ENCODE measurements at places on chromosomes 3 and 15.

DNA sequence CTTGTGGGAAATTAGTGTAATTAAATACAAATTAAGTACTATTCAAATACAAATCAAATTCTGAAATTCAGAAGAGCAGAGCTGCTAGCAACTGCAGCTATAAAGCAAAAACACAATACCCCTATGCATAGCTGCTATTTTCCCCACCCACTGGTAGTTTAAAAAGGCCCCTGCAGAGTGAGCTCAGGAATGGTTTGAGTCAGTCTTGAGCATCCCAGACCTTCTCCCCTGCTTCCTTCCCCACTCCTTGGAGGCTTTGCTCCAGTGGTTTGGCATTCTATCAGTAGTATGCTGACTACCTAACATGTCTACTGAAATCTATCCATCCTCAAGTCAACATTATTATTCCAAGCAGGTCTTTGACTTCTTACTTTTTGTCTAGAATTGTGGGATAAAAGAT lies 53.0 kb downstream of the EFHB start:
- no peak for ATAC-seq

- no peak for ATAC-seq
Observed at GRCh38 chr3:122843604-122844003, 48.7 kb downstream of the SLC49A4 start.

GRCh38 chr3:49119439-49119838 lies 1.2 kb downstream of the USP19 start:
- no peak for ATAC-seq

GRCh38 chr3:100656945-100657344 lies 47.5 kb downstream of the ADGRG7 start:
- no peak for ATAC-seq

GRCh38 chr15:67911727-67912126 lies 71.9 kb upstream of the RNU6-1 start:
- no peak for ATAC-seq

Data from gastroesophageal sphincter (tissue), 4 donors.